ENCODE measurements at places on chromosomes 11 and 22.
A peak's percentile ranks its signal among the peaks of the same experiment; 100 is the strongest.

GRCh38 chr11:57453543-57454177, 6.7 kb upstream of the RTN4RL2 start:
- DNase-seq = no peak

DNA sequence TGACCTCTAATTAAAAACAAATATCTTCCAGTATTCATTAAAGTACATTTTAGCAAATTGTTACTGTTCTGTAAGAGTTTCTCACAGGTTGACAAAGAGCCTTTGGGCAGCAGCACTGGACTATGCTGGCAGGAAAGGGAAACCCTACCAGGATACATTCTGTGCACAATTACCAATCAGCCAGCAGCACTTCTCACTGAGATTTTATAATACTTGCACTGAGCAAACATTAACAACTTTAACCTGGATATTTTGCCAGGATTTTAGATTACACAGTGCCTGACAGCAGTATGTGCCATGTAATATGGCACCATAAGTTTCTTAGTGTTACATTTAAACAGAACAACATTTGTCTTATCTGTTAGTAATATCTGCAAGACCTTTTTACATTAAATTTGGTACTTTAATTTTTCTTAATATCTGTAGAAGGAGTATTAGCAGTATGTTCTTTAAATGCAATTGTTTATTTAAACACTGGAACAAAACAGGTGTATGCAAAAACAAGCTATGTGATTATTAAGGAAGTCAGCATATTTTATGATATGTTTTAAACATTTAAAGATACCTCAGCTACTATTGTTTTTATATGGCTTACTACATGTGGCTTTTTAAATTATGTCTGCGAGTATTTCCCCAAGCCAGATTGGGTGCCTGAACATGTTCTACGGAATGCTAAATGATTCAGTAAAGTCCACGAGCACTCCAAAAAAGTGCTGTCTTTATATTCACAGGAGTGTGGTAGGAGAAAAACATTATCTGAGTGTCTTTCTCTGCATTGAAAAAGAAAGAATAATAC, 699.0 kb upstream of the LUZP2 start:
- no peak for DNase-seq

DNA sequence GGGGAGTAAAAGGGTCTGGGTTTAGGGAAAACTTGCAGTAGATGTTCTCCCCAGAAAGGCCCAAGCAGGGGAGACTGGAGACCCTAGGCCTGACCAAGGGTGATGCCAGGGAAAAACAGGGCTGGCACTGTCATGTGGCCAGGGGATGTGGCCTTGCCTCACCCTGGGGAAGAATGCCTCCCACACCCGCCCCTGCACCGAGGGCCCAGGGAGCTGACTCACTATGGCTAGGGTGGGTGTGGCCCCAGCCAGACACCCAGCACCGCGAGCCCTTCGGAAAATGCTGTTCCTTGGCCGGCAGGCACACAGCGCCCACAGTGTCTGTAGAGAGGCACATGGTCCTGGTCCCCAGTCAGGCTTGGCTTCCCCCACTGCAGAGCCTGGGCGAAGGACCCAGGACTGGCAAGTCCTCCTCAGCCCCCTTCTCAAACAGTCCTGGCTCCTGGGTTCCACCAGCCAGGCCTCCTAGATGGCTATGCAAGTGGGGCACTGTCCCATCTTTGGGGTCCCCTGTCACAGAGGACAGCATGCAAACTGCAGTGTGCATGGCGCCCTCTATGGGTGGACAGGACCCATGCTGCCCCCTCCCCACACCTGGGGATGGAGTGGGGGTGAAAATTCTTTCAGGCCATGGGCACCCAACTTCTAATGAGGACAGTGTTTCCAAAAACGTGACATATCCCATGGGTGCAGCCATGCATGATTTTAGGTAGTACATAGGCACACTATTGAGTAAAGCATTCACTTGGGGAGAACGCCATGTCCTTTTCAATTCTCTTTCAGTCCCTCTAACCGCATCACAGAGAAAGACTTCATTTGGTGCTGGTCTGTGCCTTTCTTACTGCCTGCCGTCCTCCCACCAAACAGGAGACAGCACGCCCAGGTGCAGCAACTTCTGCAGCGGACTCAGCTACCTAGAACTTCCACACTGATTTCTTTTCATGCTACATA, 15.2 kb downstream of the TMPRSS5 start:
- DNase-seq = no peak

GRCh38 chr22:19816372-19817119, 38.1 kb downstream of the GNB1L start:
- DNase-seq = no peak

DNA sequence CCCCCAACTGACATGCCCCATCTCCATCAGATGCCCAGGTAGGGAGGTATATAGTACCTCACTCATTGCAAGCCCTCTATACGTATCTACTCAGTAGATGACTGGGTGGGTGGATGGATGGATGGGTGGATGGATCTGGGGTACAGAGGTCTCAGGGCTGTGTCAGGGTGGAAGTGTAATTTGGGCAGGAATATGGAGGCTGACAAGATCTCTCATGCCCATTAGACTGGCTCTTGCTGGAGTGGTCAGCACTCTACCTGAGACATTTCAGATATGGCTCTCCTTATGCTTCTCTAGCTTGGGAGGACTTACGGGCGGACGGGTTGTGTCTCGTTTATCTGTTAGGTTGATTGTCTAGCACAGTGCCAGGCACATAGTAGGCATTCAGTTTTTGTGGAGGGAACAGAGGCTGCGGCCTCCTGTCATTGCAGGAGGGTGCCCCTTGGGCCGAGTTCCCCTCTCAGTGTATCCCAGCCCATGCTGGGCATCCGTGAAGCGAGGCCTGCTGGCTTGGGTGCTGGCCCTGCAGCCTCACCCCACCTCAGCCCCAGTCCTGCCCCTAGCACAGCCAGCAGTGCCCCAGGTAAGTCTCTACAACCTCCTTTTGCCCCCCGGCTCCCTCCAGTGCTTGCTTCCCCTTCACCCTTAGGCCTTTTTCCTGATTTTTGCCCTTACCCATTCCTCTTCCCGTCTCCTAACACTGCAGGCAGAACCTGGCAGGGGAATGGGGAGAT, 13.7 kb downstream of the ROBO3 start:
- no peak for DNase-seq

- DNase-seq = no peak
Measured at GRCh38 chr11:34356130-34356529, 1.7 kb downstream of the ABTB2 start.

DNA sequence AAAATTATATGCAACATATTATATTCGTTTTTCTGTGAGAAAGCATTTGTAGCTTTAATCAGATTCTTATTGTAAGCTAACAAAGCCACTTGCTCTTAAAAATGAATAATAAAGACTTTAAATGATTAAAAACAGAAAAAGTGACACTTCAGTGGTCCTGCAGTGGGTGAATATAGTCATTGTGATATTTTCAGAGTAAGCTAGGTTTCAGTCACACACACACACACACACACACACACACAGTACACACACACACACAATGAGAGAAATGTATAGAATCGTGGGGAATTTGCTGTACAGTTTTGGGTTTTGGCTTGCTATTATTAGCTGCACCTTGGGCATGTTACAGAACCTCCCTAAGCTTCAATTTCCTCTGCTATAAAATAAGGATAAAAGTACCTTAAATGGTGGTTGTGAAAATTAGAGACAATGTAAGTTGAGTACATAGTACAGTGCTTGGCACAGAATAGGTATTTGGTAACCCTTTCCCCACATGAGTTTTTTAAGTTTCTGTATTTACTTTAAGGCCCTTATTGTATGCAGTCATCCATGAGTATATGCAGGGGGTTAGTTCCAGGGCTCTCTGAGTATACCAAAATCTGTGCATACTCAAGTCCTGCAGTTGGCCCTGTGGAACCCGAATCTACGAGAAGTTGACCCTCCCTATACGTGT, 39.8 kb downstream of the CSTPP1 start:
- DNase-seq = no peak

DNA sequence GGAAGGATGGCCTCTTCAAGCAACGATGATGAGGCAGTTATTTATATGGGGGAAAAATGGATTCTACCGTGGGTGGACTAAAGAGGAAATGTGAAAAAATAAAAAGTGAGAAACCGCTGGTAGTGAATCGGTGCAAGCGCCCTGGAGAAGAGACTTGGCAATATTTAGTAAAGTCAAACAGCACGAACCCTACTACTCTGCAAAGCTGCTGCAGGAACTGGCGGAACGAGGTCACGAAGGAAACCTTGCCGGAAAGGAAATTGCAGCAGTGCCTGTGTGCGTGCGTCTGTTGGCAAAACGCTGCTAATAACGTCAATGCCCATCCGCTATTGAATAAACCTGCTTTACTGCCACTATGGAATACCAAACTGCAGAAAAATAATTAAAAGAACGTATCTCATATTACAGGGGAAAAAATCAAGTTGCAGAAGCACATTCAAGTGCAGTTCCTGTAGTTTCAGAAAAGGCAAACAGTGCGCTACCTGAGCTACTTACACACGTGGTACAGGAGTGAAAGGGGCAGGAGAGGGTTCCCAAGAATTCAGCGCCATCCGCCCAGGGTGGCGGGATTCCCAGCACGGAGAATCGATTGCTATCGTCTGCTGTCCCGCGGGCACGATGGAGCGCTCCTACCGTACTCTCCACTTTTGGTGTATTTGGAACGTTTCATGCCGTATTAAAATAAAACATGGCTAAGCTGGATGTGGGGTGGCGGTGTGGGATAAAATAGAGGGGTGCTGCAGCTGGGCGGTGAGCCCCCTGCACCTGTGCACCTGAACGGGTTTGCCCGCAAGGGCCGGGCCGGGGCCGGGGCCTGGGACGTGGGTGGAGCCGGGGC, 585 bp upstream of the NADSYN1 start:
- peak; percentile 16 for DNase-seq

DNA sequence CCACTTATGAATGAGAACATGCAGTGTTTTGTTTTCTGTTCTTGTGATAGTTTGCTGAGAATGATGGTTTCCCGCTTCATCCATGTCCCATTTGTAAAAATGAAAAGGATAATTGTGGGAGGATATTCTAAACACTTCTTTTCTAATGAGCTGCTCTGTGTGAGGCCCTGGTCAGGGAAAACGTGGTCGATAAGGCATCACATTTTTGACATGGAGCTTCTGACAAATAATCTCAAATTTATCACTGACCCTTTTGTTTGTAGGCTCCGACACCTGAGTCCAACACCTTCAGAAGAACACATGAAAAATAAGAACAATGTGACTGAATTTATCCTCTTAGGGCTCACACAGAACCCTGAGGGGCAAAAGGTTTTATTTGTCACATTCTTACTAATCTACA, at the start of gene OR4A15:
Gene OR4A15, plus strand, starts transcription at position 301 of the 400 bp plus-strand sequence. Its CDS starts 0 bp downstream, at position 301.
- no peak for DNase-seq
